Stimulated activated CD8-positive, alpha-beta memory T cell treated with anti-CD3 and anti-CD28 coated beads, Interleukin-2, amount 100 ng/mL, for 1 hour (primary cell): ENCODE measurements at places on chromosomes 4 and X.

GRCh38 chr4:6917461-6918271, 8.0 kb downstream of the TBC1D14 start:
- DNase-seq = no peak

GRCh38 chr4:188031751-188032150, 36.2 kb downstream of the ZFP42 start:
- DNase-seq = no peak

GRCh38 chr4:153763404-153763803, 3.6 kb upstream of the RNF175 start:
- DNase-seq = no peak

DNA sequence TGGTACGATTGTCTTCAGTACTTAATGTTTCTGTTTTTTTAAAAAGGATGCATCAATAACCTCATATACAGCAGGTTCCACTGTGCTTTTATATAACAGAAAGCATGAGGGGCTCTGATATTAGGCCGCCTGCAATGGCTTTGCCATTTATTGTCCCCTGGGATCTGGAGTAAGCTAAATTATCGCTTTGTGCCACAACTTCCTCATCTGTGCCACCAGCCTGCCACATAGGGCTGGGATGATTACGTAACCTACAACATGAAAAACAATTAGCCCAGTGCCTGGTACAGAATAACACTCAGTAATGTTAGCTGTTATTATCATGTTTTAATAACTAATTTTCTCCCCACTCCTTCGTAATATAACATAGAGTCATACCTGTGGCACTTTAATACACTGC, 65.5 kb upstream of the TRIM2 start:
- no peak for DNase-seq

DNA sequence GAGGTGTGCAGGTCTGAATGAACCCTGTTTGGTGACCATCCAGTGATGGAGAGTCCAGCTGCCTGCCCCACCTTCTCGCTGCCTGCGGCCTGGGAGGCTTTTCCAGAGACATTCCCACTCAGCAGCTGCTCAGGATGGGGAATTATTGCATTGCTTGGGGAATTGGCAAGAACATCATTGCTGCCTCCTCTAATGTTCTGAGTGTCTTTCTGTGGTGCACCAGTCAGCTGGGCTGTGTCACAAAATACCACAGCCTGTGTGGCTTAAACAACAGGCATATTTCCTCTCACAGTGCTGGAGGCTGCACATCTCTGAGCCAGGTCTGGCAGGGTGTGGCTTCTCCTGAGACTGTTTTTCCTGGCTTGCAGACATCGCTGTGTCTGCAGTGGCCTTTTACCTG, 86.8 kb upstream of the AFAP1 start:
- DNase-seq = no peak
